ENCODE measurements at places on chromosomes 16 and 17.

- no peak for DNase-seq
Measured at GRCh38 chr16:743794-744500, 3.1 kb upstream of the CIAO3 start.

DNA sequence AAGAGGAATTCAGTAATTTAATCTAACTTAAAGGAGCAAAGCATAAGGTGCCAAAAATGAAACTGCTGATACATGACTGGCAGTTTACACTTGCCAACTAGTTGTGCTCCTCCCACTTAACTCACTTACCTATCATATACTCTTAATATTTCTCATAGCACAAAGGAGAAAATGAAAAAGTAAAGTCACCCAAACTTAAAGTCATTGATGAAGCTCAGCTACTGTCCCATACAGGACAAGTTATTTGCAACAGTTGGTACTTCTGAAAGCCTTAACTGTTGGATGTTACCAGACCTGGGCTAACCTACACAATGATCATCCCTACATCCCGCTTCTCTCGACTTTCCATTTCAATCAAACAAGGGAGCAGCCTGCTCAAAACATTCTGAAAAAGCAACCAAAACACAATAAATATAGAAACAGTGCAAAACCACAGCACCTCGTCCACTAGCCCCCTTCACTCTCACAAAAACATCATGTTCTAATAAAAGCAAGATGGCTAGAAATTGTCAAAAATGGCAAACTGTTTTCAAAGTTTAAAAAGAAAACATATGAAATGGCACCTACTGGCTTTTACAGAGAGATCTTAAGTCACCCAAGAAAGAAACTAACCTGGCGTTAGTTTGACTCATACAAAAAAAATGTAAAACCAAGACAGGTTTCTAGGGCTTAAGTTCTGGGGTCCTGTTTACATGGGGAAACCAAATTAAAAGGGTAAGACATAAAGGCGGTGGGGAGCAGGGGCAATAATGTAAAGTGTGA lies 868 bp downstream of the MED13 start:
- DNase-seq, result no peak

- DNase-seq, result no peak
Measured at GRCh38 chr17:13509527-13509926, 92.2 kb downstream of the HS3ST3A1 start.

DNA sequence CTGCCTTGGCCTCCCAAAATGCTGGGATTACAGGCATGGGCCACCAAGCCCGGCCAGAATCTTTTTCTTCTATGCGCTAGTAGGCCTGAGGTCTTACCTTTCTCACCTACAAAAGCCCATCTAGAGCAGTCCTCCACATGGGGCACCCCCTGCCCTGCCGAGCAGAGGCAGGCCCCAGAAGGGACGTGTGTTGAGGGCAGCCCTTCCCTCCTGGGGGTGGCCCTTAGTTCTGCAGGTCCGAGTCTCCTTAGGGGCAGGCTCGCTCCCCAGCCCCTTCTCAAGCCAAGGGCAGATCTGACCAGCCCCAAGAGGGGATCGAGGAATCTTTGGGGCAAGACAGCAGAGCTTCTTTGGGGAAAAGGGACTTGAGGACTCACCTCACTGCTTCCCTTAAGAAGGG lies 17.9 kb upstream of the ALDH3A1 start:
- no peak for DNase-seq
